T-helper 1 cell (primary cell): ENCODE measurements at places on chromosomes 12 and 14.

DNA sequence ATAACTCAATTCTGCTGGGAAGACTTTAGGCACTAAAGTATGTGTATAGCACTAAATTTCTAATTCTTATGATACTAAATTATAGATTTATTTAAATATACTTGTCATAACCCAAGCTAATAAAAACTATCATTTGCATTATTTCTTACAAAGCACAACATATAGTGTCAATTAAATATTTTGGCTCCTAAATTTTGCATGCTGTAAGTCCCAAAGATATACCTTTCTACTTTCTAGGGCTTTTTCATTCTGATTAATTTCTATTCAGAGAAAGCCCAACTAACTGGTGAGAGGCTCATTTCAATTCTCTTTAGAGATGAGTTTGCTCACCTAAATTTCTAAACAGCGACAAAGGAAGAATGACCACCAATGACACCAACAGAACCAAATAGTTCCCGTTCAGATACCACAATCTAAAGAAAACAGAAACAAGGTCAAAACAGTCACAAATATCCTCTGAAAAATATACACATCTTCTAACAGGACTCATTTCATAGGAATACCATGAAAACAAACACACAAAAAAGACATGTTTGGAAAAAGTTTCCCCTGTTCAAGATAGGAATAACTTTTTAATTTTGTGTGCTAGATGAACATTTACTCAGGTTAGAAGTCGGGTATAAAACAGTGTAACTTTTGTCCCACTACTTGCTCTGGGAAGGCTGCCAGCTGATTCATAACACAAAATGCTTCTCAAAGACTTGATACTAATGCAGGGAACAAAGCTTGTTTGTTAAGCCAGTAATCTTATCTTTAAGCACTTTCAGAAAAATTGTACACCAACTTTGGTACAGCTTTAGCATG, 7.6 kb downstream of the SLC38A2 start:
- DNase-seq: no peak

- no peak for DNase-seq
Measured at GRCh38 chr14:60639674-60640073, 9.6 kb downstream of the SIX1 start.

DNA sequence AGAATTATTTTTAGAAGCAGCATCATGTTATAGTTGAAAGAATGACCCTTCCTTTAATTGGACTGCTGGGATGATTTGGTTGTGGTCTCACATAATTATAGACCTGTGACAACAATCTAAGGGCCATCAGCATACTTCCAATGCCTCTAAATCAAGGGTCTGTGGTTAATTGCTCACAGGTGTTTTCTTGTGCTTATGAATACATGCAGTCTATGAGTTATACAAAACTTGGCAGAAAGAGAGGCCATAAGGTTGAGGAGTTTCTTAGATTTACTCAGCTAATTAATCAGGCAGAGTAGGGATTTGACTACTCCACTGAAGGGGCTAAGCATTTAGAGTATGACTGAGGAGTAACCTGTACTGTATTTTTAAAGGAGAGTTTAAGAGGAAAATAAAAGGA, 37.0 kb upstream of the FRMD6 start:
- no peak for DNase-seq

- no peak for DNase-seq
Measured at GRCh38 chr12:112140728-112141127, 15.4 kb downstream of the TRAFD1 start.

GRCh38 chr12:105783983-105784947, 354.5 kb downstream of the NUAK1 start:
- no peak for DNase-seq

DNA sequence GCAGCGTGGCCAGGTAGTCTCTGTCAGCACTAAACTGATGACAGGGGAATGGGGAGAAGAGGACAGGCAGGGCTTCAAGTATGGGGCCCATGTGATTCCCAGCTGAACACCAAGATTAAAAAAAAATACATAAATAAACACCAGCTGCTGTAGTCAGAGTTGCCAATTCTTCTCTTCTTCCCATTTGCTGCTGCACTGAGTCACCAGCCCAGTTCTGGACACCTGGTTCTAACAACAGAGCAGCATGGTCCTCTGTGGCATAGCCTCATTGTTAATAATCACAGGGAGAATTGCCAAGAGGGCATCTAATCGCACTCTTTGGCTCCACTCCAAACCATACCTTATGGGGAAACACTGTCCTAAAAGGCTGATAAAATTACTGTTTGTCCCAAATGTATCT, 15.1 kb downstream of the PPM1H start:
- DNase-seq: no peak

DNA sequence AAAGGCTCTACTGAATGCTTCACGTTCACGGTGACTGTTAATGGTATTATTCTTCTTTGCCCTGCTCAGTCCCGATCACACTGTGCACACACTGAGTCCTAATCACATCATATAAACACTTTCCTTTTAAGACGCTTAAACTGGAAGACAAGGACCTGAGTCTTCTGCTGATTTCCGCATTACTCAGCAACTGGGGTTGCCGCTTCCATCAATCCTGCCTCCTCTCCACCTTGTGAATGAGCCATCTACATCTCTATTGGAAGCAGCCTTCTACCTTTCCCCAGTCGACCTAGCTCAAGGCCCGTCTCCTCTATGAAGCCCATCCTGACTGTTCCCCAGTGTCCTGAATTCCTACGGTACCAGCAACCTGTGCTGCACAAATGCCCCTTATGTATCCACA, 104.7 kb downstream of the NCOR2 start:
- DNase-seq: no peak

GRCh38 chr12:92059960-92060359, 85.7 kb downstream of the BTG1 start:
- no peak for DNase-seq

- peak; percentile 8 for DNase-seq
Measured at GRCh38 chr12:108730365-108731104, 783 bp downstream of the CORO1C start.

DNA sequence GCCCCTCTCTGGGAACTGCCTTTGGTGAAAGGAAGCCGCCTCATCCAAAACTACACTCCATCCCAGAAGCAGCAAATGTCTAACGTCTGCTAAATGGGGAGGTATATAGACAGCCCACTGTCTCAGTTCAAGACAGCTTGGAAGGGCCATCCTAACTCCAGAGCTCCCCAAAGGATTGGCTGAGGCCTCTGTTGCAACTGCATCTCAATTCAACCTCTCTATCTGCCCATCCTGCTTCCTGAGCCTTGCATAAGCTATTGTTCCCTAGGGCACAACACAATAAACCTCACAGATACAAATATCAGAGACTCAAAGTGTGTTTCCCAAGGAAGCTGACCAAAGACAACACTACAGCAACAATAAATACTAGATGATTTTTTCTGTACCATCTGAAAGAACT, 495.2 kb upstream of the SOX5 start:
- no peak for DNase-seq

DNA sequence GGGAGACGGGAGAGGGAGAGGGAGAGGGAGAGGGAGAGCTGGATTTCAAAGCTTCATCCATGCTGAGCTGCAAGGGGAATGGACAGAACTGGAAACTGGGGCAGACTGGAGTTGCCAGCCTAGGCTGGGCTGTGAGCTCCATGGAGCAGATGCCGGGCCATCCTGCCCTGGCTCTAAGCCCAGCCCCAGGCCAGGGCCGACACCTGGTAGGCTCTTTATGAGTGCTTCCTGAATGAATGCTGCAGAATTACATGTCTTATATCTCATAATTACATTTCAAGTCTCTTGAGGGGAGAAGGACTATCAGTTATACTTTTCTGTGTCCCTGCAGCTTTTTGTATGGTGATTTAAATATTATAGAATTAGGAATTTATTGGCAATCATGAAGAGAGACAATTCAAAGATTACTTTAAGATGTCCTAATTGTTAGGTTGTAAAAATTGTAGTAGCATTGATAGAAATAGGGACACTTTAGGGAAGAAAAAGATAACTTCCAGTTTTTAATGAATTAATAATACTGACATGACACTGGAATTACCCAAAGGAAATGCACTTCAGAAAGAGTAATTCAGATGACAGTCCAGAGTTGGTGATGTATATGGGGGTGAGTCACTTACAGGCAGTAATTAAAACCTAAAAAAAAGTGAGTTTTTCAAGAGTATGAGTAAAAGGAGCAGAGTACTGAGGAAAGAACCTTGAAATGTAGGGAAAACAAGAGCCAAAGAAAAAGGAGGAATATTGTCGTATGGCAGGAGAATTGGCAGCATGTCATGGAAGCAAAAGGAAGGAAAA, 29.0 kb downstream of the SCYL2 start:
- no peak for DNase-seq

- DNase-seq: peak; percentile 3
Measured at GRCh38 chr14:56491299-56492285, 88.0 kb upstream of the TMEM260 start.
